Naive thymus-derived CD4-positive, alpha-beta T cell (primary cell): ENCODE measurements at places on chromosomes 1 and 21. TPM values are rescaled to one million over a fixed set of nuclear protein-coding genes. Genes with fewer than 3 reads are reported as not detected.
A peak's percentile ranks its signal among the peaks of the same experiment; 100 is the strongest.

The FNDC7 gene
- not detected for polyA plus RNA-seq

The TFF1 gene
- not detected for polyA plus RNA-seq

The CLDN17 gene
- not detected for polyA plus RNA-seq

The IL10 gene
- polyA plus RNA-seq: not detected

The PHACTR4 gene
- polyA plus RNA-seq: 8.5 TPM

The SPATA21 gene
- not detected for polyA plus RNA-seq

The PDE4B gene
- polyA plus RNA-seq: 48.1 TPM

The MIXL1 gene
- not detected for polyA plus RNA-seq

- H3K27me3 ChIP-seq: no peaks in the 10 kb centered on the region
- H3K27ac ChIP-seq: peak overlapping the region; percentile 65
- H3K36me3 ChIP-seq: no peaks in the 10 kb centered on the region
- H3K4me3 ChIP-seq: peak overlapping the region; percentile 75
- H3K4me1 ChIP-seq: peaks cover 3% of the 10 kb centered on the region
- no peak for DNase-seq
Observed at GRCh38 chr1:108199201-108199691, 897 bp downstream of the SLC25A24 start.

DNA sequence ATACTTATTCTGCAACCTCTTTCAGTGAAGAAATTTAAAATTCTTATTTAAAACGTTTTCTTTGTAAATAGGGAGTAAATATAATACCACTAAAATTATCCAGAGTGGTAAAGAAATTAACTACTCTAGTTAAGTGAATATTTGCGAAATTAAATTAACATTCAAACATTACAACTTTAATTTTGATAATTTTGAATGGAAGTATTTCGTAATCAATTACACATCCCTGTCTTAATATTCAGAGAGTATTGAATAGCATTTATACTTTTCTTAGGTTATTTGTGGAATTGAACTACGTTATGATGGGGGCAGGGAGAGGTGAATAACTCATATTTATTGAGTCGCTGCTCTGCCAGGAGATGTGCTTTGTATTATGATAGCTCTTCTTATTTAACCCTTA, 96.3 kb upstream of the KIF26B start:
- no peak for DNase-seq
- H3K27ac ChIP-seq: no peak overlapping the region
- H3K27me3 ChIP-seq: no peaks in the 10 kb centered on the region
- H3K4me1 ChIP-seq: no peaks in the 10 kb centered on the region

- no peak for DNase-seq
- H3K4me3 ChIP-seq: no peak overlapping the region
- no peaks in the 10 kb centered on the region for H3K36me3 ChIP-seq
- H3K27me3 ChIP-seq: no peaks in the 10 kb centered on the region
- peaks cover 12% of the 10 kb centered on the region for H3K4me1 ChIP-seq
- no peak overlapping the region for H3K27ac ChIP-seq
Observed at GRCh38 chr1:156840186-156840897, 18.6 kb downstream of the INSRR start.

GRCh38 chr1:184499616-184500015, 112.8 kb downstream of the C1orf21 start:
- H3K27me3 ChIP-seq: no peaks in the 10 kb centered on the region
- H3K4me1 ChIP-seq: no peaks in the 10 kb centered on the region
- no peak overlapping the region for H3K27ac ChIP-seq
- no peak overlapping the region for H3K4me3 ChIP-seq
- DNase-seq: no peak

GRCh38 chr1:48831120-48831978, 54.7 kb upstream of the BEND5 start:
- no peaks in the 10 kb centered on the region for H3K27me3 ChIP-seq
- no peaks in the 10 kb centered on the region for H3K36me3 ChIP-seq
- H3K27ac ChIP-seq: no peak overlapping the region
- no peak overlapping the region for H3K4me3 ChIP-seq
- no peak for DNase-seq

DNA sequence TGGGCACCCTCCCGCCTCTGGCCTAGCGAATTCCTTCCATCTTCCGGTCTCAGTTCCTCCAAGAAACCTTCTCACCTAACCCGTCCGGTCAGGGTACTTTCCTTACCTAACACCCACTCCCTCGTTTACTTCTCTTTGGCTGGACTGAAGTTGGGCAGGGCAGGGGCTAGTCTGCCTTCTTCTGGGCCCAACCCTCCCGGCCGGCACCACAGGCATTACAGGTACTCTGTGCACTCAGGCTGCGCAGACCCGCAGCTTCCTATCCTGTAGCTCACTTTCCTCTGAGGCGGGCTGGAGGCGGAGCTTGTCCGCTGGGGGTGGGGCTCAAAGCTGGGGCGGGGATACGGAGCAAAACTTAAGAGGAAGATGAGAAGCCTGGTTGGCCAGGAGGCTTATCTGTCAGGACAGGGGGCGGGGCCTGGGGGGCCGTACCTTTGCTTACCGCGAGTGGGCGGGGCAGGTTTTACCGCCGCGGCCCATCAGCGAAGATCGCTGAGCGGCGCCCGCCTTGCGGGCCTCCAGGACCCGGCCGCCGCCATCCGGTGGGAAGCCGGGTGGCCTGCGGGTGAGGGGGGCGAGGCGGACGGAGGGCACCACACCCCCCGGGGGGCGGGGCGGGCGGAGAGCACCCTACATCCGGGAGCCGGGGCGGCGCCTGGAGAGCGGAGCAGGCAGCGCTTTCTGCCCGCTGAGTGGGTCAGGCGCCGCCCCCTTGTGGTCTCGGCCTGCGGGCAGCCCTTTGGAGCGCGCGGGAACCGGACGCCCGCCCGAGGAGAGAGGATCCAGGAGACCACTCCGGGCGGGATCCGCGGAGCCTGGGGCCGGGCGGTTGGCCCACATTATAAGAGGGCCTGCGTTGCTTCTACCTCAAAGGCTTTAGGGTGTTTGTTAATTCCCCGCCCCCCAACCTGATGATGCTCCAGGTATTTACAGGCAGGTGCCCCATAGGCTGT, 31.9 kb downstream of the ZNF648 start:
- no peaks in the 10 kb centered on the region for H3K27me3 ChIP-seq
- peak; percentile 98 for DNase-seq
- no peaks in the 10 kb centered on the region for H3K36me3 ChIP-seq
- peak overlapping the region; percentile 87 for H3K27ac ChIP-seq
- peak overlapping the region; percentile 72 for H3K4me3 ChIP-seq
- H3K4me1 ChIP-seq: peaks cover 14% of the 10 kb centered on the region

DNA sequence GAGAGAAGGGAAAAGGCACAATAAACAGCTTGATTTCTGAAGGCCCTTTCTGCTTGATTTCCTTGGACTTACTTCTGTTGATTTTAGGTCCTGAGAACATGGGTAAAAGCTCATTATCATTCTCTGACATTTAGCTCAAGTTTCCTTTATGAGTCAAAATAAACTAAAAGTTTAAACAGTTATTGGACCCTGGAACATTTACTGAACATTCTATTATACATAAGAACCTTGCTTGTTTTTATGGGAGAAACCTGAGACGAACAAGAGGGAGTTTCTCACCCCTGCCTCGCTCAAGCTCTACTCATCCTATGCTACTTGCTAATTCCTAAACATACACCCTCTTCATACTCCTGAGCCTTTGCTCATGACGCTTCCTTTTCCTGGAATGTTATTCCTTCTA, 538.3 kb upstream of the PKN2 start:
- DNase-seq: no peak
- no peak overlapping the region for H3K27ac ChIP-seq
- H3K4me3 ChIP-seq: no peak overlapping the region
- H3K27me3 ChIP-seq: no peaks in the 10 kb centered on the region
- H3K36me3 ChIP-seq: no peaks in the 10 kb centered on the region

- H3K4me3 ChIP-seq: no peak overlapping the region
- H3K27ac ChIP-seq: no peak overlapping the region
- no peaks in the 10 kb centered on the region for H3K36me3 ChIP-seq
- no peaks in the 10 kb centered on the region for H3K27me3 ChIP-seq
- H3K4me1 ChIP-seq: no peaks in the 10 kb centered on the region
Observed at GRCh38 chr1:28132171-28133167, 44.0 kb downstream of the PTAFR start.

DNA sequence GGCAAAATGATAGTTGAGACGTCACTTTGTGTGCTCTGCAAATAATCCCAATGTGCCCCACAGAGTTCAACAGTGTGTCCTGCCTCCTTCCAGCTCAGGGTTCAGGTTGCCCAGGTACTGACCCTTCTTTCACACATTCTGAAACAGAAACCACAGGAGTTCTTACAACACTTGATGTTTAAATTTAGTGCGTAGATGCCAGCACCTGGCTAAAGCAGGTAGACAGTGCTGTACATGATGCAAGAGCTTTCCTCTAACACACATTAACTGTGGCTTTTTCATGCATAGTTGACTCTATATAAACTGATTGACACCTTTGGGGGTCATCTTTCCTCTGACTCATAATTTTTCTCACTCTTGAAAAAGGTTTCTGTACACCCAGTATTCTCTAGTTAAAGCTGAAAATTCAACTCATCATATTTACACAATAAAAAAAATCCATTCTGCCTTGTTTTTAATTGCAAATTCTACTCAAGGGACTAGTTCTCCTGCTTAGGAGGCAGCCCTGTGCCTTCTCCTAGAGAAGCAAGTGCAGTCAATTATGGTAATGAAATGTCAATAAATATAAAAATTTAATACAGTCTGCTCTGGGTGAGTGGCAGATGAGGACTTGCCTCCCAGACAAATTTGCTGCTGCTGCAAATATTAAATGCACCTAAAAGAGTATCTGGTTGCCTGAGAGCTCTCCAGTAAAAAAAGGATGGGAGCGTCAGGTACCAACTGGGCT, 91.4 kb downstream of the NR5A2 start:
- no peak overlapping the region for H3K4me3 ChIP-seq
- no peaks in the 10 kb centered on the region for H3K27me3 ChIP-seq
- H3K4me1 ChIP-seq: no peaks in the 10 kb centered on the region
- no peaks in the 10 kb centered on the region for H3K36me3 ChIP-seq

GRCh38 chr1:99445486-99445885, 181.2 kb downstream of the PLPPR4 start:
- no peak for DNase-seq
- no peaks in the 10 kb centered on the region for H3K36me3 ChIP-seq
- no peaks in the 10 kb centered on the region for H3K4me1 ChIP-seq
- no peak overlapping the region for H3K4me3 ChIP-seq

DNA sequence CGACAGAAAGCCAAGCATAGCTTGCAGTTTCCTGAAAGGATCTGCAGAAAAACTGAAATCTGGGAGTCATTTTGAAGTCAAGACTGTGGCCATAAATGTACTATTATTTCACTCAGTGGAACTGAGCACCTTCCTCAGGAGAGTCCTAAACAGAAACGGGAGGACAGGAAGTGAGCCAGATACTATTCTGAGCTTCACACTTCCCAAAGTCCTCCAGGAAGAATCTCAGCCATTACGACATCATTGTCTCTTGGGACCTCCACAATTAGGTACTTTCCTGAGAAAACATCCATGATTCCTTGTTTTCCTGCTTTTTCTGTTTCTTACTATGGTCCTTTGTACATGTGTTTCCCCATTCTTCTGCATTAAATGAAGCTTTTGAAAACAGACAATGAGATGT, 299.2 kb upstream of the USP25 start:
- H3K36me3 ChIP-seq: no peaks in the 10 kb centered on the region
- no peaks in the 10 kb centered on the region for H3K27me3 ChIP-seq
- no peak for DNase-seq
- H3K27ac ChIP-seq: no peak overlapping the region

- peaks cover 53% of the 10 kb centered on the region for H3K4me1 ChIP-seq
- H3K27me3 ChIP-seq: no peaks in the 10 kb centered on the region
- H3K27ac ChIP-seq: no peak overlapping the region
- no peaks in the 10 kb centered on the region for H3K36me3 ChIP-seq
- DNase-seq: no peak
Observed at GRCh38 chr1:206787891-206788290, 15.6 kb upstream of the IL10 start.

- H3K4me1 ChIP-seq: no peaks in the 10 kb centered on the region
- H3K4me3 ChIP-seq: no peak overlapping the region
- H3K36me3 ChIP-seq: peaks cover 60% of the 10 kb centered on the region
Observed at GRCh38 chr21:37172646-37173045, 94.5 kb downstream of the VPS26C start.

GRCh38 chr1:41954533-41954944, 35.8 kb upstream of the HIVEP3 start:
- H3K4me1 ChIP-seq: no peaks in the 10 kb centered on the region
- H3K27ac ChIP-seq: no peak overlapping the region
- H3K27me3 ChIP-seq: no peaks in the 10 kb centered on the region
- no peak overlapping the region for H3K4me3 ChIP-seq
- DNase-seq: no peak

DNA sequence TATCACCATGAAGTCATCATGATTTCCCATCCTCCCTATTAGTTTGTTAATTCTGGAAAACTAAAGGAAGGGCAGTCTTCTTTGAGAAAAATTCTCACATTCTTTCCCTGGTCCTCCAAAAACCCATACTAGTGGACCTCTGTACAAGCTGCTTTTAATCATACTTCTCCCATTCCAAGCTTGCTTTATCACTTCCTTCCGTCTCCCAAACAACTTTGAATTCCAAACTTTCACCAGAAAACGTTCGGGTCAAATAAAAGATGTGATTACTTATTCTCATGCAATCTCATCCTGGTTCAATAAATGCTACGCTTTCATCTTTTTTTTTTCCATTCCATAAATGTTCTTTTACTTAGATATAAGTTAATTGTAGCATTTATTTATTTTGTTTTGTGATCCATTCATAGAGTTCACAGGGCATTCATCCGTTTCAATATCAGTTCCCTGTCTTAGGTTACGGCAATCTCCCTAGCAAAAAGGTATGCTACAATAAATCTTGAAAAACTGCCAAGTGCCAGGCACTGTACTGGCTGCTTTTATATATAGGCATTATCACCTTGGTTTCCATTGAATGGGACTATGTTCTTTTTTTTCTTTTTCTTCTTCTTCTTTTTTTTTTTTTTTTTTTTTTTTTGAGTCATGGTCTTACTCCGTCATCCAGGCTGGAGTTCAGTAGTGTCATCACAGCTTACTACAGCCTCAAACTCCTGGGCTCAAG, 100.2 kb upstream of the GREM2 start:
- no peaks in the 10 kb centered on the region for H3K27me3 ChIP-seq
- H3K36me3 ChIP-seq: no peaks in the 10 kb centered on the region
- H3K4me1 ChIP-seq: no peaks in the 10 kb centered on the region

- no peak overlapping the region for H3K4me3 ChIP-seq
- H3K4me1 ChIP-seq: peaks cover 32% of the 10 kb centered on the region
- no peak for DNase-seq
- H3K27me3 ChIP-seq: no peaks in the 10 kb centered on the region
- no peaks in the 10 kb centered on the region for H3K36me3 ChIP-seq
Observed at GRCh38 chr1:25797939-25798338, 2.1 kb upstream of the SELENON start.

DNA sequence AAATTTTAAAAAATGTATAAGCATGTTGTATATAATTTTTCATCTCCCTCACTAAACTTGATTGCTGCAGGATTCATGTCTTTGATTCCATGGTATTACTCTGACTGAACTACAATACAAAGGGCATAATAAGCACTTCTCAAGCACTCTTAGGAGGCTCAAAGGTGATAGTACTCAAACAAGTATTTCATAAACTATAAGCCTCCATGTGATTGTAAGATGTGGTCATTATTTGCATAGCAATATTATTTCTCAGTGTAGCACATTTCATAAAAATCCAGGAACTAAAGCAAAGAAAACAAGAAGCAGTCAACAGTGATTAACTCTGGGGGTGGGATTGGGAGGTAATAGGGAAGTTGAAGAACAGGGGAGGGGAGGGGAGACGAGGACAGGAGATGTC, 106.2 kb upstream of the DPT start:
- no peak overlapping the region for H3K27ac ChIP-seq
- no peaks in the 10 kb centered on the region for H3K4me1 ChIP-seq
- no peak for DNase-seq
- H3K27me3 ChIP-seq: no peaks in the 10 kb centered on the region
